ENCODE measurements at places on chromosomes 6 and 20.

DNA sequence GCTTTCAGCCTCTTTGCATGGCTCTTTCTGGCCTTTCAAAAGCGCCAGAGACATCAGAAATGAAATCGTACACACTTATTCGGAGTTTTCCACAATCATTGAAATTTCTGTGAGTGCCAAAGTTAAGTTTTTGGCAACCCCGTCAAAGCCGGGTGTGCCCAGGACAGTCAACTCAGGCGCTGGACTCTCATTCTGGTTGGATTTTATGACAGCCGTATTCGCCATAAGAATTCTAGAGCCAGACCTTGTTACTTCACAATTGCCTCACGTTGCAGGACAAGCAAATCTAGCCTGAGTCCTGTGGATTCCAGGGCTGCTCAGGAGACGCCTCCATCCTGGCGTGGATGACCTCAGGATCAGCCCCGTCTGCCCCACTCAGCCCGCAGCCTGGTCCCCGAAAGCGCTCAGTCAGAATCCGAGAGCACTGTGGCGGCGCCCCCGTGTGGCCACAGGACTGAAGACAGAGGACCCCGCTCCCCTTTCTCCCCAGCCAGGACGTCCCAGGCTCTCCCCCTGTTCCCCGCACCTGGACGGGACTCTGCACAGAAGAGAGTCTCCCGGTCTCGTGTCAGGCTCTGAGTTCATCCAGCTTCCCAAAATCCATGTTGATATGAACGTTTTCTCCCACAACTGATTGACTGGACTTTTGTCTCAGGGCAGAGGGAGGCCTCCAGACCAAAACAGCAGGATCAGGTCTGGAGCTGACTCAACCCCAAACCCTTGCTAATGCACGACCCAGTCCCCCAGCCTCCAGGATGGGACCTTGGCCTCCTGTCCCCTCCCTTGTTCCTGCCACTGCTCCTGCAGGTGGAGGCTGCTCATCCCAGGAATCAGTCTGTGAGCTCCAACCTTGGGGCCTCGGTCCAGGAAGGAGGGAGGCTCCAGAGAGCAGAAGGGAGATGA is 38.2 kb downstream of the MICA start:
- DNase-seq: no peak

GRCh38 chr6:41976794-41977484 is 35.3 kb upstream of the CCND3 start:
- no peak for DNase-seq

DNA sequence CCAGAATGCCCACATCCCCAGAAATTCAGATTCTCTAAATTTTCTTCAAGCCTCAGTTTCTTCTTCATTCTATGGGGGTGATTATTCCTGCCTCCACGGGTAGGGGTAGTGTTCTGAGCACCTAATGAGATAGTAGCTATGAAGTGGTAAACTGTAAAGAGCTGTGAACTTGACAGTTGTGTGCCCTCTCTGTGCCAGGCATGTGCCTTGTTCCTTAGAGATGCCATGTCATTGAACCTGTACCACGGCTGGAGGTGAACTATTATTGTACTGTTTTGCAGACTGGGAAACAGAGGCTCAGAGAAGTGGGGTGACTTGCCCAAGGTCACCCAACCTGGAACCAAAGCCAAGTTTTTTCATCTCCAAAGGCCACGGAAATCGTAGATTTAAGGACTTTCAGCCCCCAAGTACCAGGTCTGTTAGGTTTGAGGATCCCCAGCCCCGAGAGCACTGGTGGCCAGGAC is 67.7 kb upstream of the SIRPA start:
- DNase-seq: no peak

DNA sequence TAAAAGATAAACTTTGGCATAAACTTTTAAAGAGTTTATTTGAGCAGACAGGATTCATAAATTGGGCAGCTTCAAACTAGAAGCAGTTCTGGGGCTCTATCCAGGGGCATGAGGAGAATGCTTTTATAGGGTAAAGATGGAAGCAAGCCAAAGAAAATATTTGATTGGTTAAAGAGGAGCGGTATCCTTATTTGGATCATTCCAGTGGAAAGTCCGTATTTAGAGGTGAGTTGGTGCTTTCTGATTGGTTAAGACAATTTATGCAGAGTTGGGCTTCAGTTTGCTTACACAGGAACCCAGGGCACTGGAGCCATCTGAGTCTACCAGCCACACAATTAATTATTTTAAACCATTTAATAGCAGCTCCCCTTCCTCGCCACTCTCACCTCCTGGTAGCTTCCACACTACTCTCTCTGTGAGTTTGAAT is 37.9 kb upstream of the RNF217 start:
- DNase-seq: no peak

DNA sequence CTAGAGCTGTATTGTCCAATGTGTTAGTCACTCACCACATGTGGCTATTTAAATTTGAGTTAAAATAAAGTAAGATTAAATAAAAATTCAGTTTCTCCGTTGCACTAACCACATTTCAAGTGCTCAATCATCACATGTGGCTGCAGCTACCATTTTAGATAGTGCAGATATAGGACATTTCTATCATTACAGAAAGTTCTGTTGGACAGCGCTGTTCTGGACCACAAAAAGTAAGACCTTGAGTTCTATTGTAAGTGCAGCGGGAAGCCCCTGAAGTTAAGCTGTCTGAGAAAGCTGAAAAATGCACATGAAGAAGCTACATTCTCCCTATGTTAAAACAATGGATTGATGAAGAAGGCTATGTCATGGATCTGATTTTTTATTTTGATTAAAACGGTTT is 1.1 kb downstream of the ORC3 start:
- DNase-seq: no peak

DNA sequence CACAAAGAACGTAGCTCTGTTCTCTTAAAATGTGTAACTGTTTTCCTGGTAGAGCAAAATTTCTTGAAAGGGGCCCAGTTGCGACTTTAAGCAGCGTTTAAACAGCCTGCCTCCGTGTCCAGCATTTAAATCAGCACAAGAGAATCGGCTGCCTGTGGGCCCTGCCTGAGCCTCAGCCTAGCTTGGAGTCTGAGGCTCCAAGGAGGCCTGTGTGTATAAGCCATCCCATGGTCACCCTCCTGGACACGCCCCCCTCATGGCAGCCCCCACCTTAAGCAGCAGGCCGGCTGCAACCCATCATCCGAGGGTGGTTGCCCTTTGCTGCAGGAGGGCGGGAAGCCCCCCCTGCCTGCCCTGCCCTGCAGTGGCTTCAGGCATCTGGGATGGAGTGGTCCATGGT is 18.9 kb downstream of the SDCBP2 start:
- DNase-seq: no peak

DNA sequence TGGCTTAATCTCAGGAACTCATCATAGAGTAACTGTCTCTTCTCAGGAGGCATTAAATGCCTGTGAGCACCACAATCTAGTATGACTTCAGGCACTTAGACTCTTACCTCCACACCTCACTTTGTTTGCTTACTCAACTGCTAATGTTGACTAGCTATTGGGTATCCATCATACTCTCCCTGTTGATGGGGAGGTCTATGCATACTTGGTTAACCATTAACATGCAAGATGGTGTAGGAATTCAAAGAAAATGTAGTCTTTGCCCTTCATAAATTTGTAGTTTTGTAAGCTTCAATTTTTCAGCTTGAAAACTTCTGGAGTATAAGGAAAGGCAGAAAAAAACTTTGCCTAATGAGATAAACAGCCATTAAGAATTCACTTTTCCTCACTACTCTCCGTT is 501.0 kb upstream of the MARCKS start:
- no peak for DNase-seq

GRCh38 chr6:162636167-162636566 is 91.4 kb downstream of the PRKN start:
- no peak for DNase-seq

DNA sequence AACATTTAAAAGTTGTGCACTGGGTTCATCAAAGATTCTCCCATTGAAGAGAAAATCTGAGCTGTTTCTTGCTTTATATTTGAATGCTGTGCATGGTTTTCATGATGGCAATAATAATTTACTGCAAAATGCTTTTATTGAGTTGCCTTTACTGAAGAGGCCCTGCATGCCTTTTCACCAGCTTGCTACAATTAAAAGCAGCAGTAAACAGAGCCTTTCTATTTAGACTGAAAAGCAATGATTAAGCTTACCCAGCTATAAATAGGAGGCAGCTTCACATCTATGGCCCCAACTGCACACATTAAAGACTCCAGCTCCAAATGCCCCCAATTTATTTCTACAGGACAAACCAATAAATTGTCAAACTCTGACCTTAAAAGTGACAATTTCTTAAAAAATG is 70.3 kb downstream of the ANKEF1 start:
- DNase-seq: no peak

GRCh38 chr20:59805786-59806577 is 127.5 kb downstream of the SYCP2 start:
- DNase-seq: no peak

GRCh38 chr6:19795211-19795610 is 42.0 kb upstream of the ID4 start:
- DNase-seq: no peak

GRCh38 chr6:156645097-156645496 is 132.1 kb upstream of the ARID1B start:
- DNase-seq: no peak

DNA sequence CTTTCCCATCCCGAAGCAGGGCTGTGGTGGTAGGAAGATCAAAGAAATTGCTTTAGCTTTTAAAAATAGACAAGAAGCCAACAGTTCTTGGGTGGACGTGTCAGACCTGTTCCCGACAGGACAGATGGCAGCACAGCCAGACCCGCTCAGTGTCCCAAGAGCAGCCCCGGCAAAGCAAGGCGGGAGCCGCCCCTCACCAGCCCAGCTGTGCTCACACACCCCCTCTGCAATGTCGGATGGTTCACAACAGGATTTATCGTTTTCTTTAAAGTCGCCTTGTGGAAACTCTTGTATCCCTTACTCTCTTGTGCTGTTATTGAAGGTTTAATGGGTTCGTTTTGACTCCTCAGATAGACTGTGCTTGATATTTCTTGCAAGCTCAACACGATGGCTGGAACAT is 302.4 kb downstream of the THBS2 start:
- DNase-seq: no peak

DNA sequence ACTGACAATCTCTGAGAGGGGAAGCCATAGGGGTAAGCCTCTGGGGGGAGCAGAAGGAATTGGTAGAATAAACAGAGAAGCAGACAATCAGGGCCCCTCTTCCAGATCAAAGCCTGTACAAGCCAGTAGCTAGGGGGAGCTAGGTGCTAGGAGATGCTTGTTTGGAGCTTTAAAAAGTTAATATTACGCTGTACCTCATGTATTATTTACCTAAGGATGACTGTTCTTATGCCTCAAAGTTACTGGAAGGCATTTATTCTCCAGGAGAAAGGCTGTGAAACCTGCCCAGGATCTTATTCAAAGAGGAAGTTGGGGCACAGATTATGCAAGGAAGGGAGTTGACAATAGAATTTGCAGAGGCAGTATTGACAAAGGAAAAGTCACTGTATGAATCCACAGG is 111.8 kb upstream of the SLC35F1 start:
- no peak for DNase-seq

- DNase-seq: no peak
Observed at GRCh38 chr6:30743099-30744053, 889 bp upstream of the FLOT1 start.

- DNase-seq: no peak
Observed at GRCh38 chr20:8971669-8972316, 97.1 kb upstream of the PLCB4 start.

GRCh38 chr20:47672886-47673670 is 112.2 kb downstream of the SULF2 start:
- DNase-seq: no peak

DNA sequence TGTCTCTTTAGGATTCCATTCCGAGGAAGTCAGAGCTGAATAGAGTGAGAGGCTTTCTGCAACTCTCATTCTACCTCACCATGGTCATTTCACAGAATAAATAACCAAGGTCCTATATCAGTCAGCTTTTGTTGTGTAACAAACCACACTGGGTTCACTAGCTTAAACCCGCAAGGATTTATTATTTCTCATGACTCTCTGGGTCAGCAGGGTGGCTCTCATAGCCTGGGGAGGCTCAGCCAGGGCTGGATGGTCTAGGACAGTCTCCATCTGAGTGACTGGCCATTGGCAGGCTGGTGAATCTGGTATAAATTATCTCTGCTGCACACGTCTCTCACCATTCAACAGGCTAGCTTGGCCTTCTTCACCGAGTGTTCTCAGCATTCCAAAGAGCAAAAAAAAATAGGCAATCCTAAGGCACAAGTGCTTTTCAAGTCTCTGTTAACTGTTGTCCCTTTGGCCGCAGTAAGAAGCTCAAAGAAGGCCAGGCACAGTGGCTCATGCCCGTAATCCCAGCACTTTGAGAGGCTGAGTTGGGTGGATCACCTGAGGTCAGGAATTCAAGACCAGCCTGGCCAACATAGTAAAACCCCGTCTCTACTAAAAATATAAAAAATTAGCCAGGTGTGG is 39.7 kb downstream of the ISM1 start:
- DNase-seq: no peak

DNA sequence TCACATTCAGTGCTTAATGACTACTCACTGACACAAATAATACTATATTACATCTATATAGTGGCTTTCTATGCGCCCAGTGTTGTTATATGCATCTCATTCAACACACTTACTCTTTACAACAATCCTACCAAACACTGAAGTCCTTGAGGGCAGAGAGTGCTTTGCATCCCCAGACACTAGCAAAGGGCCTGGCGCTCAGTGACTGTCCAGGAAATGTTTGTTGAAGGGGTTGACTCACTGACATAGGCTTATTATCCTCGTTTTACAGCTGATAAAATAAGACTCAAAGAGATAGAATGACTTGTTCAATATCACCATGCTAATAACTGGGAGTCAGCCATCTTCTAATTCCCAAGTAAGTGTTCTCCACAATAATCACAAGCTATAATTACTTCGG is 163.3 kb downstream of the ARHGAP18 start:
- DNase-seq: no peak
